ENCODE measurements at places on chromosomes 11 and 22.

- DNase-seq, result no peak
These were observed 96.1 kb downstream of the FEZ1 start for GRCh38 chr11:125399945-125400344.

GRCh38 chr11:844693-845644 is 2.3 kb downstream of the TSPAN4 start:
- peak; percentile 92 for DNase-seq

DNA sequence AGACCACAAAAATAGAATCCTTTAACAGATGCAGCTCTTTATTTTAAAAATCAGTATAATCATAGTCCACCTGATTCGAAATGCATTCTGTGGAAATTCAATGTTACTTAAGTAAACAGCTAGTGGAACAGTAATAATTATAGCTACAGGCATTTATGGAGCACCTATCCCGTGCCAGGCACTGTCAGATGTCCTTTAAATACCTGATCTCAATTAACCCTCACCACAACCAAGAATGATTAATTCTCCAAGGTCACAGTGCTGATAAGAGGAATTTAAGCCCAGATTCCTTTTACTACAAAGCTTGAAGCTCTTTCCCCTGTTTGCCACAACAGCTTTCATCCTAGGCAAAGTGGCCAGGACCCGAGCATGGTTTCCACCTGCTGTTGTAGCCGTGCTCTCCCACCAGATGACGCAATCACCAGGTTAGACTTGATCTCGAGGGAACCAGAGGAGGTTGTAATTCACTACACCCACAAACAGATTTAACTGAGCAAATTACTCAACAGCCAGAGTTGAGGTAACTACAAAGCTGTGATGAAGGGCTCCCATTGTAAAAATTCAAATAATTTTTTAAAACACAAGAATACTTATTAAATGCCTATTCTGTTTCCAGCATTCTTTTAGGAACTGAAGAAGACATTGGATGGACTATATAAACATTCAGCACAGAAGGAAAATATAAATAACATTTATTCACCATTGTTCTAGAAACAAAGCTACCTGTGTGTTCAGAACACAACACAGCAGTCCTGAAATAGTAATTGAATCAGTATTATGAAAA is 10.3 kb downstream of the PRDM10 start:
- DNase-seq, result peak; percentile 18

- DNase-seq, result peak; percentile 70
These were observed 679 bp upstream of the SSH3 start for GRCh38 chr11:67302571-67303131.

DNA sequence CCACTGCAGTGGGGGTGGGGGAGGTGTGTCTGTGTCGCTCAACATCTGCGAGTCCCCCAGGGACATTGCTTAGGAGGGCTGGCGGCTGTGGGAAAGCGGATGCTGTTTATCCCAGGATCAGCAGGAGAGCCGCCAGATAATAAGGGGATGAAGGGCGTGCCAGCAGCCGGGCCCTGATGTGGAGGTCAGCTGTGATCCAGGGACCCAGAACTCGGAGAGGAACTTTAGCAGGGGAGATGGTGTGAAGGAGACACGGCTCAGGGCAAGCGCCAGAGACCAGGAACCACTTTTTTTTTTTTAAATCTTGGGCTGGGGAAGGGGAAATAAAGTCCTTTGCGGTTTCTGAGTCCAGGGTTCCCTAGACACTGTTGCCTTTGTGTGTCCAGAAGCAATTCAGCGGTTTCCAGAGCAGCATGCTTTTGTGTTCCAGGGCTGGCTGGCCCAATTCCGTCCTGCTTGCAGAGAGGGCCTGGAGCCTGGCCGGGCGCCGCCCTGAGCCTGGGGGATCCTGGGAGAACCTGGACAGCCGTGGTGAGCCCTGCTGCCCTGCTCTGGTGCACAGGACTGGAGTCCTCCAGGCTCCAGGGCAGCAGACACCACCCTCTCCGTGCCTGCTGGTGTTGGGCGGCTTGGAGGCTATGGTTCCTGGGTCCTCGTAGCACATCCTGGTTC is at the start of gene GRAMD4:
Gene GRAMD4 (plus strand): TSS at position 557 of the 672 bp plus-strand sequence. CDS start 6,414 bp downstream, outside the sequence.
- peak; percentile 66 for DNase-seq

DNA sequence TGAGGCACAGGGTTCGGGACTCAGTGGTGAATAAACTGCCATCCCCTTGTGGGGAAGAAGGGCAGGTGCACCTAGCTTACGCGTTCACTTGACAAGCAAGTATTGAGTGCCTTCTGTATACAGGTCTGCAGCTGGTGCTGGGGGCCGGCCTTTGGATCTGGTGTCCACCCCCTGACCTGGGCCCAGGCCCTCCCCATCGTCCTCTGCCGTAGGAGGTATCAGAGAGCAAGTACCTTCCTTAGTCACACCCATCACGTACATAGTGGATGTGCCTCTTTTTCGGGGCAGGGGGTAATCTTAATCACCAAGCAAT is 53.3 kb downstream of the SMIM38 start:
- DNase-seq, result no peak

- peak; percentile 74 for DNase-seq
These were observed 39.3 kb downstream of the AMBRA1 start for GRCh38 chr11:46554213-46555147.

DNA sequence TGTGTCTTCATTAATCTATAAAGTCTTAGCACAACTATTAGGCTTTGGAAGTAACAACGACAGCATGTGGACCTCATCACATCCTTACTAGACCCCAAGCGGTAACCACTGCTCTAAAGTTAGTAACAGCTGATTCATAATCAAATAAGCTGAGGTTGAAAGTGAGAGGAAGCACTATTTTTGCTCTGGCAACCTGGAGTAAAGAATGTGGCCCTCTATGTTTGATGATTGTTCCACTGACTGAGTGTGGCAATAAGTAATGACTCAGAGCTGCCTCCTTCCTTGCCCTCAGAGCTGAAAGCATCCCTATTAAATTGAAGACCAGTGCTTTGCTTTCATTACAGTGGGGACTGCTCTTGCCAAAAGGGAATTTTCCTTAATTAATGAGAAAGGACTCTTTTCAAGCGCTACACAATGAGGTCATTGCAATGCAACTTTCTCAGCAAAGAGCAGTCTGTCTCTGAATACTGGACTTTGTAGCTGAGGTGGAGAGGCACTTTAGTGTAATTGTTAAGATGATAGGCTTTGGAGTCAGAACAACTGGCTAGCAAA is 906.1 kb upstream of the RAG2 start:
- peak; percentile 90 for DNase-seq

DNA sequence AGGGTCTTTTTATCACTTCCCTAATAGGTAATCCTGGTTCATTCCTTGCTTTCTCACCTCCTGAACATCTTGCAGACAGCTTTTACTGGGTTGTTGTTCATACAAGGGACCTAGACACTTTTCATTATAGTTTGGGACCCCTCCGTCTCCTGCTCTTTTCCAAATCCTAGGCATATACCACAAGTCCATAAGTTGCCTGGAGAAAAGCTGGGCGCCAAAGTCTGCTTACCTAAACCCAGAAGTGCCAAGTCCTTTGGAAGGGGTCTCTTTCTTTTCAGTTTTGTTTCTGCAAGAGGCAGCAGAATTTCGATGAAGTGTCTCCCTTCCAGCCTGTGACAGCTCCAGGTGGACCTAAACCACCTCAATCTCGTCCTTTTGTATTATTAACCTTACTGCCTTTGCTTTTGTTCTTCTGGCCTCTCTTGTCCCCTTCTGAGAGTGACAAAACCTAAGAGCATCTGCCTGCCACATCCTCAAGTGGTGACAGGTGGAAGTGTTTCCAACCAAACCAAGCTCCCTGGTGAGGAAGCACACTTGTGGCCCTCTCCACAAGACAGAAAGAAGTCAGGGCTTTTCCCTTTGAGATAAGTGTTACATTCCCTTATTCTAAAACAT is 19.5 kb upstream of the P2RY6 start:
- DNase-seq, result no peak

- DNase-seq, result no peak
These were observed 17.6 kb downstream of the KCNJ4 start for GRCh38 chr22:38437416-38437815.

DNA sequence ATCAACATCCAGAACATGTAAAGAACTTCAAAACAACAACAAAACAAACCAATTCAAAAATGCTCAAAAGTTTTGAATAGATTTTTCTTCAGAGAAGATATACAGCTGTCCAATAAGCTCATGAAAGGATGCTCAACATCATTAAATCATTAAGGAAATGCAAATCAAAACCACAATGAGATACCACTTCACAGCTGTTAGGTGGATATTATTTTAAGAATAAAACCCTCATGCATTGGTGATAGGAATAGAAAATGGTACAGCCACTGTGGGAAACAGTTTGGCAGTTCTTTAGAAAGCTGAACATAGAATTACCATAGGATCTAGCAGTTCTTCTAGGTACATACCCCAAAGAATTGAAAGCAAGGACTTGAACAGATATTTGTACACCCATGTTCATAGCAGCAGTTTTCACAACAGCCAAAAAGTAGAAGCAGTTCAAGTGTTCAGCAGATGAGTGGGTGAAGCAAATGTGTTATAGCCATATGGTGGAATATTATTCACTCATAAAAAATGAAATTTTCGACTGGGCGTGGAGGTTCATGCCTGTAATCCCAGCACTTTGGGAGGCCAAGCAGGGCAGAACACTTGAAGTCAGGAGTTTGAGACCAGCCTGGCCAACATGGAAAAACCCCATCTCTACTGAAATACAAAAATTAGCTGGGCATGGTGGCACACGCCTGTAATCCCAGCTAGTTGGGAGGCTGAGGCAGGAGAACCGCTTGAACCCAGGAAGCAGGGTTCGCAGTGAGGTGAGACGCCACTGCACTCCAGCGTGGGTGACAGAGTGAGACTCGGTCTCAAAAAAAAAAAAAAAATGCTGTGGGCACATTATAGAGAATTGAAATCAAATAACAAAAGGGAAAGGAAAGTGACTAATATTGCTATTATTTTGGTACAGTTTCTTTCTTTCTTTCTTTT is 42.9 kb downstream of the CBL start:
- no peak for DNase-seq

GRCh38 chr11:1401656-1402221 is 12.0 kb downstream of the BRSK2 start:
- peak; percentile 48 for DNase-seq

- DNase-seq, result peak; percentile 7
These were observed 2.0 kb upstream of the KRTAP5-10 start for GRCh38 chr11:71563406-71563805.

DNA sequence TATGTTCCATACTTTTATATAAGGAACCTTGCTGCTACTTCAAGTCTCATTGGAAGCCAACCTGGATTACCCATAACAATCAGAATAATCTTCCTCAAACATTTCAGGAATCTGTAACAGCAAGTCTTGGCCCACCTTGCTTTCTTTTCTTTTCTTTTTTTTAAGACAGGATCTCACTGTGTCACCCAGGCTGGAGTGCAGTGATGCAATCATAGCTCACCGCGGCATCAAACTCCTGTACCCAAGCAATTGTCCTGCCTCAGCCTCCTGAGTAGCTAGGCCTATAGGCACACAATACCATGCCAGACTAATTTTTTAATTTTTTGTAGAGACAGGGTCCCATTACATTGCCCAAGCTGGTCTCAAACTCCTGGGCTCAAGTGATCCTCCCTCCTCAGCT is 29.3 kb upstream of the PRDM10 start:
- DNase-seq, result no peak

DNA sequence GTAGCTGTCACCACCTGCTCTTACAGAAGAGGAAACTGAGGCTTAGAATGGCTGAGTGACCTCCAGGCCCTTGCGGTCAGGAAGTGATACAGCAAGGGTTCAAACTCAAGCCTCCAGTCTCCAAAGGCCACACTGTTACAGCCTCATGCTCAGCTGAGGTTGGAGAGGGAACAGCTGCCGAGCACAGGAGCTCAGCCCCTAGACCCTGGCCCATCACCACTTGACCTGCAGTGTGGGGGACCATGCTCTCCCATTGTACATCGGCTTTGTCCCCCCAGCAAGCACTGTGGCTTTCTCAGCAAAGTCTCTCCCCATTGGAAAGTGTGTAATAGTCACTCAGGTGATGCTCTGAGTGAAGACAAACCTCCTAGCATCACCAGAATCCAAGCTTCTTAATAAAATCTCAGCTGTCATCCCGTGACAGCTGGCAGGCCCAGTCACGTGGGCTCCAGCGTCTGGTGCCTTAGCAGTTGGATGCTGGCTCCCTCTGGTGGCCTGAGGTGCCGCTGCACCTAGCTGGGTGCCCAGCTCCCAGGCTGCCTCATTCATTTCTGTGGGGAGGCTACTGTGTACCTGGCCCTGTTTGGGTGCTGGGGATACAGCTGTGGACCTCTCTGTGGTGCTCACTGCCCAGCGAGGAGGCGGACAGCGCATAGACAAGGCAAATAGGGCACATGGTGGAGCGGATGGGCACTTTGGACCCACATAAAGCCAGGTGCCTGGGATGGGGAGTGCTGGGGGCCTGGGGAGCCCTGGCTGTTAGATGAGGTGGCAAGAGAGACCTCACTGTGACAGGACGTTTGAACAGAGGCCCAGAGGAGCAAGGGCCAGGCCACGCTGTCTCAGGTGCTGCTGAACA is 19.1 kb upstream of the MYRF start:
- DNase-seq, result peak; percentile 74

DNA sequence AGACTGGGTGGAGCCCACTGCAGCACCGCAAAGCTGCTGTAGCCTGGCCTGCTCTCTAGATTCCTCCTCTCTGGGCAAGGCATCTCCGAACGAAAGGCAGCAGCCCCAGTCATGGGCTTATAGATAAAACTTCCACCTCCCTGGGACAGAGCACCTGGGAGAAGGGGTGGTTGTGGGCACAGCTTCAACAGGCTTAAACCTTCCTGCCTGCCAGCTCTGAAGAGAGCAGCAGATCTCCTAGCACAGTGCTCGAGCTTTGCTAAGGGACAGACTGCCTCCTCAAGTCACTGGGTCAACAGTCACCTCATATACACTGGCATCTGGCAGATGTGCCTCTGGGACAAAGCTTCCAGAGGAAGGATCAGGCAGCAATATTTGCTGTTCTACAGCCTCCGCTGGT is 117.3 kb downstream of the EHF start:
- no peak for DNase-seq

DNA sequence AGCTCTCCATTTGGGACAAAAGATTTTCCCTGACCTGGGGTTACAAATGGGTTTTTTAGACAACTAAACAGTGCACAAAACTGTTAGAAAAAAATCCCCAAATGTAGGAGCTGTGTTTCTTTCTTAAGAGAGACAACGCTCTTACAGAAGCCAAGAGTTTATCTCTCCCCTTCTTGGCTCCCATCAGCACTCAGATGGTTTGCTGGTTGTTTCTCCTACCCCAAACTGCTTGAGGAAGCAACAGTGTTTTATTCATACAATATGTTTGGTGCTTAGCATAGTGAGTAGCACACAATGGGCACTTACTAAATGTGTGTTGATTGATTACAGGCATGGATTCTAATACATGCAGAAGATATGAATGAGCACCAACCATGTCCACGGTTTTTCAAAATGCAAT is 209.5 kb upstream of the ANO5 start:
- no peak for DNase-seq
